Natural killer cell (primary cell): ENCODE measurements at places on chromosomes 6 and 20. TPM values are rescaled to one million over a fixed set of nuclear protein-coding genes. Genes with fewer than 3 reads are reported as not detected.

DNA sequence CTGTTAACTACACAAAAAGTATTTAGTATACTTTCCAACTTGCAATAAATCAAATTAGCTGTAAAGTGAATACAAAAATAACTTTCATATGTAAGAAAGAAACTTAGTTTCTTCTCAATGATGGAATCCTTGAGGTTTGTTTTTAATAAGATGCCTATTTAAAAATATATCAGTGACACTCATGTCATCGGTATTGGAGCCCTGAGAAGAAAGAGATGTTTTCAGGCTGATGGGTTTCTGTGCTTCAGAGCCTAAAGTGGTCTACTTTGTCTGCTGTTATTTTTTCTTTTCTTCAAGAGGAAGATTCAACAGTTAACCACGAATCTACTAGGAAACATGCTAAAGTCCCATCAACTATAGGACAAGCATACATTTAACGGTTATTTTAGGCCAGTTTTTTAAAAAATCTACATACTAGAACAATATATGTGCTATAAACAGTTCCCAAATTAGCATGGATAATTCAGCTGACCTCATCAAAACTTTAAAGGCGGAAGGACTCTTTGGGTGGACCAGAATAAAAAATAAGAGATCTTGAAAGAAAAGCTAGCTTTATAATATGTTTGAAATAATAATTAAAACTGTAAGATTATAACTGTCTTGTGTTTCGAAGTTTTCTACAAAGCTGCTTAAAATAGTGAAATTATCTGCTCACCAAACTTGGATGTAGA is 147.0 kb upstream of the SAMD5 start:
- no peaks in the 10 kb centered on the region for H3K4me1 ChIP-seq
- peaks cover 42% of the 10 kb centered on the region for H3K36me3 ChIP-seq
- no peak overlapping the region for H3K4me3 ChIP-seq
- no peak for DNase-seq
- H3K27ac ChIP-seq = no peak overlapping the region
- no peaks in the 10 kb centered on the region for H3K27me3 ChIP-seq

GRCh38 chr6:25961619-25962148 is 918 bp upstream of the TRIM38 start:
- H3K27ac ChIP-seq = peak overlapping the region; percentile 97
- H3K4me3 ChIP-seq = peak overlapping the region; percentile 88
- peak; percentile 34 for DNase-seq
- H3K4me1 ChIP-seq = peaks cover 46% of the 10 kb centered on the region
- no peaks in the 10 kb centered on the region for H3K27me3 ChIP-seq

DNA sequence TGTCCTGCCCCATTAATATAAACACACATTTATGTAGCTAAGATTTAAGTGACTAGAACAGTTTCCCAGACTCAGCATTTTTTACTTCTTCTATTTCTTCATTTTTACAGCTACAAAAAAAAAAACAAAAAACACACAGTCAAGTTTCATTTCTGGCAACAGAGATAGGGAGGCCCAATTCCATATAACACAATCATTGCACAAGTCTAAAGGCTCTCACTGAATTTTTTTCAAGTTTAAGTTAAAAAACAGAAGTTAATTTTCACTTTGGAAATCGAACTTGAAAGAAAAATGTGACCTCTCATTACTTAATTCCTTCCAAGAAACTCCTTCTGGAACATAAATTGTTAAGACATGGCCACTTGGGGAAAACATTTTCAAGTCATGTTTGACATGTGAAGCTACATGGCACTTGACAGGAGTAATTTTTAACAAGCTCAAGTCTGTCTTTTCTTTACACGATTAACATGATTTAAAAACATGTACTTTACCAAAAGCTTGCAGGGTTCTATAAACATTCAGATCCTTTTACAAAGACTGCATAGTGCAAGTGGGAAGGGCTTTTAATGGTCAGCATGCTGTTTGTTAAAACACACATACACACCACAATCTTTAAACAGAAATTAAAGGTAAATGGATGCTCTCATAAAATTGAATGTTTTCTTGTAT is 100.1 kb upstream of the CCDC28A start:
- no peaks in the 10 kb centered on the region for H3K36me3 ChIP-seq
- H3K4me1 ChIP-seq = no peaks in the 10 kb centered on the region
- H3K27ac ChIP-seq = no peak overlapping the region
- no peak overlapping the region for H3K4me3 ChIP-seq
- no peaks in the 10 kb centered on the region for H3K27me3 ChIP-seq

DNA sequence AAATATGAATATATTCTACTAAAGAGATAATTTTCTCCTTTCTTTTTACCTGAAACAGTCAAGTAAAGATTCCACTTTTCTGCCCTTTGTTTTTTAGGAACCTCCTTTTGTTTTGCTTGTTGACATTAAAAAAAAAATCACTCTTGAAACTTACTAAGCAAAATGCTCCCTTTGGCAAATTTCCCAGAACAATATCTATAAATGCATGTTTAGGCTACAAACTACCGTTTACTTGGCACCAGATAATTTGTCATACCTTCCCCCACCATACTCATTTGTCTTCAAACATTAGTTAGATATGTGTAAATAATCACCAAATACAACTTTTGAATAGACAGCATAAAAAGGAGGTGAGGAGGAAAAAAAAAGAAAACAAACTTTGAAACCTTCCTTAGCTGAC is 604.7 kb downstream of the RFPL4B start:
- H3K4me1 ChIP-seq = no peaks in the 10 kb centered on the region
- DNase-seq = no peak
- no peaks in the 10 kb centered on the region for H3K27me3 ChIP-seq
- H3K36me3 ChIP-seq = no peaks in the 10 kb centered on the region

DNA sequence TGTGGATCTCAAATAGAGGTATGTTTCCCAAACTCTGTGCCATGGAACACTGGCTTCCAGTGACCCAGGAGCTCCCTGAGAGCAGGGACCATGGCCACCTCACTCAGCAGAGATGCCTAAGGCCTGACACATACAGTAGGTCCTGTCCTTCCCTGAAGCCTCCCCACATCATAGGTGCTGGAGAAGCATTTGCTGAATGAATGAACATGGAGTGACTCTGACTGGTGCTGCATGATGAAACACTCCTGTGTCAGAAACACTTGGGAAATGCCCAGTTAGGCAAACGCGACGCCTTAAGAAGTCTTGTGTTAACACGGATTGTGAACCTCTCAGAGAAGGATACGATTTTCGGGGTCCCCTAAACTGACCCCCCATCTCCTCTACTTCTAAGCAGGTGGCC is 14.3 kb downstream of the SLA2 start:
- DNase-seq = no peak
- H3K4me3 ChIP-seq = no peak overlapping the region
- H3K4me1 ChIP-seq = peaks cover 42% of the 10 kb centered on the region
- no peak overlapping the region for H3K27ac ChIP-seq
- H3K36me3 ChIP-seq = peaks cover 65% of the 10 kb centered on the region

DNA sequence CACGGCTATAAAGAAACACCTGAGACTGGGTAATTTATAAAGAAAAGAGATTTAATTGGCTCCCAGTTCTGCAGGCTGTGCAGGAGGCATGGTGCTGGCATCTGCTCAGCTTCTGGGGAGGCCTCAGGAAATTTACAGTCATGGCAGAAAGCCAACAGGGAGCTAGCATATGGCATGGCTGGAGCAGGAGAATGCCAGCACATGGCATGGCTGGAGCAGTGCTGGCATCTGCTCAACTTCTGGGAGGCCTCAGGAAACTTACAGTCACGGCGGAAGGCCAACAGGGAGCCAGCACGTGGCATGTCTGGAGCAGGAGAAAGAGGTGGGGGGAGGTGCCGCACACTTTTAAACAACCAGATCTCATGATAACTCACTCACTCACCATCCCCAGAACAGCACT is 32.5 kb upstream of the DACT2 start:
- no peak overlapping the region for H3K4me3 ChIP-seq
- no peak overlapping the region for H3K27ac ChIP-seq
- no peaks in the 10 kb centered on the region for H3K27me3 ChIP-seq
- H3K36me3 ChIP-seq = no peaks in the 10 kb centered on the region
- no peak for DNase-seq

- H3K27ac ChIP-seq = no peak overlapping the region
- H3K36me3 ChIP-seq = no peaks in the 10 kb centered on the region
- no peak overlapping the region for H3K4me3 ChIP-seq
- no peak for DNase-seq
- H3K4me1 ChIP-seq = no peaks in the 10 kb centered on the region
Measured at GRCh38 chr6:98044791-98045470, 761.9 kb upstream of the MMS22L start.

DNA sequence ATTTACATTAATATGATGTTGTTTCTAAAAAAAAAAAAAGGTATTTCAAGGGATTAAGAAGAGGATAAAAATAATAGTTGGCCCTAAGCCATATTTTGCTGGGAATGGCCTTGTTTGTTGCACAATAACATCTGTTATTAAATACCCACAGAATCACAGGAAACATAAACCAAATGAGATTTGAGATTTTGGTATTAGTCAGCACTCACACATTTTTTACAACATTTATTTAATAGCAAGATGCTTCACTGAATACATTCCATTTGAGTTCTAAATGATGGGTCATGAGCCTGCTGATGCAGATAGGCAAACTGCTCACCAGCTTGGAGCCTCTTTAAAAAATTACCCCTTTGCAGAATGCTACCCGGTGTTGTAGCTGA is 92.9 kb upstream of the ENPP5 start:
- no peak overlapping the region for H3K27ac ChIP-seq
- no peaks in the 10 kb centered on the region for H3K36me3 ChIP-seq
- no peak for DNase-seq
- no peaks in the 10 kb centered on the region for H3K27me3 ChIP-seq
- no peaks in the 10 kb centered on the region for H3K4me1 ChIP-seq

GRCh38 chr6:24233813-24234442 is 107.9 kb downstream of the NRSN1 start:
- H3K36me3 ChIP-seq = no peaks in the 10 kb centered on the region
- no peak overlapping the region for H3K27ac ChIP-seq
- no peak for DNase-seq
- H3K27me3 ChIP-seq = no peaks in the 10 kb centered on the region
- H3K4me3 ChIP-seq = no peak overlapping the region
- H3K4me1 ChIP-seq = peaks cover 3% of the 10 kb centered on the region

DNA sequence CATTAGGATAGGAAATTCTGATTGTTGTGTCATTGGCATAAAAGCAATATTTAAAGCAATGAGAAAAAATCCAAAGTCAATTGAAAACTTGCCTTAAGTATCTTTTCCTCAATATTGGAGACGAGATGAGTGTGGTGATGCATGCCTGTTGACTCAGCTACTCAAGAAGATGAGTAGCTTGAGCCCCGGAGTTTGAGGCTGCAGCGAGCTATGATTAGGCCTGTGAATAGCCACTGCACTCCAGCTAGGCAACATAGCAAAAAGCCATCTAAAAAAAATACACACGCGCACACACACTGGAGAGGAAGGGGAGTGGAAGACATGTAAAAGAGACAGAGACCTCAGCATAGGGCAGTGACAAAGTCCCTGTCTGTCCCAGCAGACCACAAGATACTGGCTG is 9.7 kb upstream of the MARCKS start:
- H3K4me3 ChIP-seq = no peak overlapping the region
- no peaks in the 10 kb centered on the region for H3K4me1 ChIP-seq
- DNase-seq = no peak
- no peak overlapping the region for H3K27ac ChIP-seq

GRCh38 chr20:48856130-48856529 is 28.3 kb upstream of the PREX1 start:
- DNase-seq = no peak
- no peak overlapping the region for H3K4me3 ChIP-seq
- H3K27ac ChIP-seq = no peak overlapping the region
- H3K36me3 ChIP-seq = no peaks in the 10 kb centered on the region

DNA sequence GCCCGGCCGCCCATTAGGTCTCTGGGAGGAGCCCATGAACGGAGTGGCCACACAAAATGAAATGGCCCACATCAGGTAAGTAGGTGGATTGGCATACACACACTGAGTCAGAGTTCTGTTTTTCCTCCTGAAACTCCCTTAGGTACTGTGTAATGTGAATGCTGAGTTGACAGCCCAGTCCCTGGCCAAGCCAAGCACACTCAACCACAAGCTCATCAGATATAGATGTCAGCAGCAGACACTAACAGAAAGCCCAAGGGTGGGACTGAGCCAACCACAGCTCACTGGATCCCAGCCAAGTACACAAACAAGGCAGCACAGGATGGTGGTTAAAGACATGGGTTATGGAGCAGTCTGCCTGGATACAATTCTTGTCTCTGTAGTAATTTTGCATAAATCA is 403.4 kb downstream of the GJA1 start:
- no peaks in the 10 kb centered on the region for H3K27me3 ChIP-seq
- no peaks in the 10 kb centered on the region for H3K4me1 ChIP-seq
- peak; percentile 27 for DNase-seq
- H3K36me3 ChIP-seq = no peaks in the 10 kb centered on the region
- no peak overlapping the region for H3K4me3 ChIP-seq

DNA sequence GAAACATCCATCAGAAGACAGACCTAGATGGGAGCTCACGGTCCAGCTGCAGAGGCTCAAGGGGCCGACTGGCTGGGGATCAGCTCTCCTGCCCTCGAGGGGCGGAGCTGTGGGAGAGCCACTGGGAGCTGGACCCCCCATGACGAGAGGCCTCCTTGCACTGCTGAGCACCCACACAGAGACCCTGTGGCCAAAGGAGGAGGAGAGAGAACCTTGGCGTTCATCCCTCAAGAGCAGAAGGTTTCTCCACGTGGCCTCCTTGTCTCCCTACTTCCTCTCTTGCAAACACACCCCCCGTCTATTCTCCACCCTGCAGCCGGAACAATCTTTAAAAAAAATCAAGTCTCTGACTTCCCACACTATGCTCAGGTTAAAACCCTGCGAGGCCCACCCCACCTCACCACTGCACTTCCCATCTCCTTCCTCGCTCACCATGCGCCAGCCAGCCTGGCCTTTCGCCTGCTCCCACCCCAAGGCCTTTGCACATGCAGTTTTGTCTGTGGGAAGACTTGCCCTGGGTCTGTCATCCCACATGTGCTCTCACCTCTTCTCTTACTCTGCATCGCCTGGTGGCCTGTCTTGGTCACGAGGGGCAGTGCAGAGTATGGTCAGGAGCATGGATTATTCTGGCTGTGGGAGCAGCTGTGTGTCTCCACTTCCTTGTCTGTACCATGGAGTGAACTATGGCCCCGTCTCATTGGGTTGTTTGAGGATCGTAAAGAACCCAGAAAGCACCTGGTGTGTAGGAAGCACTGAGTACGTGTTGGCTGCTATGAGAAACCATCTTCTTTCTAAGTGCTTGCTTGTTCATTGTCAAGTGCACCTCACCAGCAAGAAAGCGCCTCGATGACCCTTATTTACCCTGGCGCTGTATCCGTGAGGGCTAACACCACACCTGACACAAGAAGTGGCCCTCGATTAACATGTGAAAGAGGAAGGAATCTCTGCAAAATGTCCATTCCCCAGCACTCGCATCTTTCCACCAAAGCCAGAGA is 32.9 kb downstream of the PMEPA1 start:
- no peak for DNase-seq
- peaks cover 46% of the 10 kb centered on the region for H3K4me1 ChIP-seq
- H3K36me3 ChIP-seq = no peaks in the 10 kb centered on the region
- no peak overlapping the region for H3K4me3 ChIP-seq

GRCh38 chr6:15464211-15464725 is 198.6 kb downstream of the DTNBP1 start:
- no peak overlapping the region for H3K27ac ChIP-seq
- H3K36me3 ChIP-seq = peaks cover 10% of the 10 kb centered on the region
- DNase-seq = peak; percentile 78

Gene CCM2L
- not detected for total RNA-seq

Gene SPEF1
- total RNA-seq = 0.23 TPM

Gene TCP11
- total RNA-seq = not detected

Gene AIF1
- total RNA-seq = 8.7 TPM

Gene SASH1
- total RNA-seq = 2.7 TPM

Gene CST3
- total RNA-seq = 83.8 TPM
